ENCODE measurements at places on chromosomes 6 and 20.

DNA sequence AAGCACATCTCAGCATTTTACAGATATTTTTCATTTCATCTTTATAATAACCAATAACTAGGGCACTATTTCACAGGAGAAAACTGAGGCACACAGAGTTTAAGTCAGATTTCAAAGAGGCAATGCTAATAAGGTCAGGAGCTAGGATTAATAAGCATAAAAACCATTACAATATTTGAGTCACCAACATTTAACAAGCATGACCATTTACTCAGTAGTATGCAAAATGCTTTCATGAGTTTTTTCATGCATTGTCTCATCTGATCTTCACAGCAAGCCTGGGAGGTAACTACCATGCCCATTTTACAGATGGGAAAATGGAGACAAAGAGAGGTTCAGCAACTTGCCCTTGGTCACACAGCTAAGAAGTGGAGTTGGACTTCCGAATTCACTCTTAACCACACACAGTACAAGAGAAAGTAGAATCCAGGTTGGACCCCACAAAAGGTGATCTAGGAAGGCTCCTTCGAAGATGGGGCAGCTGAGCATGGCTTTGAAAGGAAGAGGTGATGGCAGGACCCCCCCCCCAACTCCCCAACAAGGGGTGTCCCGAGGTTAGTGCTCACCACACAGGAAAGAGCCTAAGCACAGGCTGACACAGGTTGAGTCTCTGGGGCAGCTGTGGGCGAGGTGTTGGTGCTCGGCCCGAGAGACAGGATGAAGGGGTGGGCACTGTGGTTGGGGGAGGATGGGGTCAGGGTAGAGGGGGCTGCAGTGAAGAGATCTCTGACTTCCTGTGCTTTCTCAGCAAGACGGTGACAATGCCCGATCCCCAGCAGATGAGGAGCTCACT lies 108.8 kb downstream of the PREX1 start:
- no peak for DNase-seq

DNA sequence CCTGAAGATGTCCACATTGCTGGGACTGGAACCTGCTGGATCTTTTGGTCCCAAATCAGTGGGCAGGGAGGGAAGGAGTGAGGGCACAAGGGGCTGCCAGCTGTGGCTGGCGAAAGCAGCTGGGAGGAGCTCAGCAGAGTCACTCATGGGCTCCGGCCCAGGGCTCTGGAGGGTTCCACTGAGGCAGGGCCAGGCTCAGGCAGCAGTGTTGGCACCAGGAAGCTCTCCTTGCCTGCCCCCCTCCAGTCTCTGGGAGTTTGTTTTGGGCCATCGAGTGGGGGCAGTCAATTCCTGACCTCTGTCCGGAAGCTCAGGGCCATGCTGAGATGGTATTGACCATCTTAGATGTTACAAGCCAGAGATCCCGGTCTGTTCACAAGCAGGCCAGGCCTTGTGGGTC lies 39.1 kb upstream of the IRF4 start:
- DNase-seq = no peak

GRCh38 chr6:111210194-111210728 lies 123.0 kb downstream of the SLC16A10 start:
- DNase-seq = peak; percentile 67

DNA sequence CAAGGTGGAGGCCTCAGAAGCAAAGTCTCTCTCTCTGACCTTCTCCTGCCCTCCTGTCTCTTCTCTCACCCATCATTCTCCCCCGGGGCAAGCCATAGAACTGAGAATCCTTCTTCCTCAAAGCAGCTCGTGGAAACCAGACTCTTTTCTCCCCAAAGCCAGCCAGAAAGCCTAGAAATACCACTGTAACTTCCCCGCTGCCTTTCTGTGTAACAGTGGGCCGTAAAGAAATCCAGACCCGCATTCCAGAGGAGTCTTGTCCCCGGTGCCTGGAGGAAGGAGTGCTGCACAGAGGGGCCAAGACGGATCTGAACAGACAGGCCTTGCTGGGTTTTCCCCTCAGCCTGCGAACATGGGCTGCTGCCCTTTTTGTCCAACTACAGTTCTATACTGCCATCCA lies 977 bp upstream of the SLC22A2 start:
- DNase-seq = no peak

DNA sequence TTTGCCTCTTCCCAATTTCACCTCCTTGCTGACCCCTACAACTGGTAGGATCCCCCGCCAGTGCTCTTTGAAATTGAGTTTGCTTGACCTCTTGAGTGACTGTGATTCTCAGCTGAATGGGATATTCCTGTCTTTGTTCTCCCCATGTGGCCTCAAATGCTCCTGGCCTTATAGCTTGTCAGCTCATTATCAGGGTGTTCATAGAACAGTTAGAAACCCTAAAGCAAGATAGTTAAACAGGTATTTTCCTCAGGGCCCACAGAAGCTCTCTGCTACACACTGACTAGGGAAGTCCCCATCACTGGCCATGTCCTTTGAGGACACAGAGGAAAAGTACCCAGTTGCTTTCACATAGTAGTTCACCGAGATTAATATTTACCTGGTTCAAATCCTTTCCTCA lies 211.5 kb upstream of the DTNBP1 start:
- DNase-seq = no peak

DNA sequence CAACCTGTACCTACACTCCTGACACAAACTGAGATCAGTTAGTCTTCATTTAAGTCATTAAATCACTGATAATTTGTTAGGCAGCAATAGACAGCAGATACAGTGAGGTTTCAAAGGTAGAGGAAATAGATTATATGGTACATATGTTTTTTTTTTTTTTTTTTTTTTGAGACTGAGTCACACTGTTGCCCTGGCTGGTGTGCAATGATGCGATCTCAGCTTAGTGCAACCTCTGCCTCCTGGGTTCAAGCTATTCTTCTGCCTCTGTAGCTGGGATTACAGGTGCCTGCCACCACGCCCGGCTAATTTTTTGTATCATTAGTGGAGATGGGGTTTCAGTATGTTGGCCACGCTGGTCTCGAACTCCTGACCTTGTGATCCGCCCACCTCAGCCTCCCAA lies 38.2 kb upstream of the KIF13A start:
- no peak for DNase-seq

- no peak for DNase-seq
Observed at GRCh38 chr20:50680105-50680960, 11.0 kb downstream of the RIPOR3 start.

DNA sequence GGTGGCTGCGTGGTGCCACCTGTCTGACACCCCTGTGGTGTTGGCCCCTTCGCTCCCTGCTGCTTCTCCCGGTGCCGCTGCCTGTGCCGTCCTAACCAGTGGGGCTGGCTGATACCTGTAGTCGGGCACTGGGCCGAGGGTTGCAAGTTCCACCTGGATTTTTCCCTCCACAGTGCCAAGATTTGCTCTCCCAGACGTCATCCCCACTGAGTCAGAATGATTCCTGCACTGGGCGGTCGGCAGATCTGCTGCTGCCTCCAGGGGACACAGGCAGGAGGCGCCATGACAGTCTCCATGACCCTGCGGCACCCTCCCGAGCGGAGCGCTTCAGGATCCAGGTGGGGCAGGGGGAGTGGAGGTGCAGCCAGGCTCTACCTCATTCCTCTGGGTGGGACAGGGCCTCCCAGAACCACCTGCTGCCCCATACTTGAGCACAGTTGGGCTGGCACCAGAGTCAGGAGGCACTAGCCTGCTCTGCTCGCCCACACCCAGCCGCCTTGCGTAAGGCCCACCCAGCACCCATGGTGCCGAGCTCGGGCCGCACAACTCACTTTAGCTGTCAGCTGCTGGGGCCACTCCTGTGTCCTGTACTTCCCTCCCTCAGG lies 60.2 kb downstream of the TCP11 start:
- DNase-seq = no peak

DNA sequence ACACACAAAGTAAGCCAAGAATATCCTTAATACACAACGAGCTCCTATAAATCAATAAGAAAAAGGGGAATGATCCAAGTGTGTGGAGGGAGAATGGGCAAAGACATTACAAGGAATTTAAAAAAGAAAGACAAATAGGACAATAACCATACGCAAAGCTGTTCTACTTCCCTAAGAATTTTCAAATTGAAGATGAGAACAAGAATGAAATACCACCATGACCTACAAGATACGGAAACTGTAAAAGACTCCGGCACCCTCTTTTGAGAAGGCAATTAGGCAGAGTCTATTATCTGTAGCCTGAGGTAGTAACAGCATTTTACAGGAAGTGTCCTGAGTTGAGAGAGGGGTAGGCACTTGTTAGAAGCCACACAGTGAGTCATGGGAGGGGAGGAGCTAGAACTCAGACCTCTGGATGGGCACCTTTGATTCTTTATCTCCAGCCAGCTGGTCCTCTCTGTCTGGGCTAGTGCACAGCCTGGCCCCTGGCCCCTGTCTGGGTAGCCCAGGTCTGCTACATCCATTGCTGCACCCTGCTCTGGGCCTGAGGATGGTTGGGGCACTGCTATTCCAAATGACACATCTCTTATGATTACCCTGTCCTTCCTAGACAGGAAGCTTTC lies 15.3 kb downstream of the RSPO4 start:
- peak; percentile 56 for DNase-seq

DNA sequence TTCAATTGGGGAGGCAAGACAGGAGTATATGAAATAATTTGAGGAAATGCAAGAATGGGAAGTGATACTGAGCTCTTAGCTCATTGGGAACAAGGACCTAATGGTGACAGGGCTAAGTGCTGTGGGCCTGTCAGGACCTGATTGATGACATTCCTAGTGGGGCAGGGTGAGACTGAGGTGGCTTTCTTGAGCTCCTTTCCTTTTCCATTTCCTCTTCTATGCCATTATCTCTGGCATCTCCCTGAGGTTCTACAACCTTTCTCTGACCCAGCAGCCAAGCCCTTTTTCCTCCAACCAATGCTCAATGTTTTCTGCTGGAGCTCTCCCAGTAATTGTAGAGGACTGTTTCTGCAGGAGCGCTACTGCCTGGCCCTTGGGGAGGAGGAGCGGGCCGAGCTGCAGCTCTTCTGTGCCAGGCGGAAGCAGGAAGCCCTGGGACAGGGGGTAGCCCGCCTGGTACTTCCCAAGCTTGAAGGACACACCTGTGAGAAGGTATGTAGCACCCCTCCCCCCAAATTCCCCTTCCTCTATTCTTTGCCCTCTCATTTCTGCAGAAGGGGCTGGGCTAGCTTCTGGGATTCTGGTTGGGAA lies 2.8 kb upstream of the TOMM6 start:
- no peak for DNase-seq

DNA sequence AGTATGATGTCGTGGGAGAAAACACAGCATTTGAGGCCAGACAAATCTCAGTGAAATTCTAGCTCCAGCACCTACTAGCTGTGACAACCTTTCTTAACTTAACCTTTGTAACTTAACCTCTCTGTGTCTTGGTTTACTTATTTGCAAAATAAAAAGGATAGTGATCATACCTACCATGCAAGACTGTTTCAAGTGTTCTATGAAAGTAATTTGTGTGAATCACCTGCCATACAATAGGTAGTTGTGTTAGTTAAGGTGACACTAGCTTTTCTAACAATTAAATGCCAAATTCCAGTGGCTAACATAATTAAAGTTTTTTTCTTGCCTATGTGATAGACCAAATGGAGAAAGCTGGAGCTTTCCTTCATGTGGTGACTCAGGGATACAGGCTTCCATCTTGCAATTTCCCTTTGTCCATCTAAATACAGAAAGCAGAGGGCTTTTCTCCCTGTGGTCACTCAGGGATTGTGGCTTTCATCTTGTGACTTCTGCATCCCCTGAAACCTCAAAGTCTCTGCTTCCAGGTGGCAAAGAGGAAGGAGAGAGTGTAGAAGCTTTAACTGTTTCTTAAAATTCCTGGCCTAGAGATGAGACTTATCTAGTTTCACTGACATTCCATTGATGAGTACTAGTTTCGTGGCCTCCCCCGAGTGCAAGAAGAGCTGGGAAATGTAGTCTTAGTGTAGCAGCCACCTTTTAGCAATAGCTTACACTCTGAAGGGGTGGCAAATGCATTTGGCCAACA lies 311.4 kb downstream of the CLIC5 start:
- DNase-seq = peak; percentile 49

DNA sequence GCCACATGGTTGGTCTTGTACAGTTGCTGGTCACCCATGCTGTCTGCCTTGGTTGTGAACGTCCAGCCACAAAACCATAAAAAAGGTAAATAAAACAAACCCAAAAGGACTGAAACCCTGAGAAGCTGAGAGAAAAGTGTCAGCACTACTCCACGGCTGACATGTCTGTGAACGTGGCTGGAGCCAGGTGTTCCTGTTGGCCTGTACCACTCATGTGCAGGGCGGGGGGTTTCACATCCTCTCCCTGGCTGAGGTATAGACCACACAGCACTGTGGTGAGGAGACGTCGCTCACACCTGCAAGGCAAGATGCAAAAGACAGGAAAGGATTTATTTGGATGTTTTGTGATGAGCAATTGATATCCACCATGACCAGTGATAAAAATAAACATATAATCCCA lies 51.9 kb upstream of the MRPS10 start:
- DNase-seq = no peak

GRCh38 chr20:53338716-53339115 lies 254.9 kb downstream of the ZNF217 start:
- no peak for DNase-seq

GRCh38 chr20:12030470-12030869 lies 112.8 kb downstream of the BTBD3 start:
- DNase-seq = no peak

DNA sequence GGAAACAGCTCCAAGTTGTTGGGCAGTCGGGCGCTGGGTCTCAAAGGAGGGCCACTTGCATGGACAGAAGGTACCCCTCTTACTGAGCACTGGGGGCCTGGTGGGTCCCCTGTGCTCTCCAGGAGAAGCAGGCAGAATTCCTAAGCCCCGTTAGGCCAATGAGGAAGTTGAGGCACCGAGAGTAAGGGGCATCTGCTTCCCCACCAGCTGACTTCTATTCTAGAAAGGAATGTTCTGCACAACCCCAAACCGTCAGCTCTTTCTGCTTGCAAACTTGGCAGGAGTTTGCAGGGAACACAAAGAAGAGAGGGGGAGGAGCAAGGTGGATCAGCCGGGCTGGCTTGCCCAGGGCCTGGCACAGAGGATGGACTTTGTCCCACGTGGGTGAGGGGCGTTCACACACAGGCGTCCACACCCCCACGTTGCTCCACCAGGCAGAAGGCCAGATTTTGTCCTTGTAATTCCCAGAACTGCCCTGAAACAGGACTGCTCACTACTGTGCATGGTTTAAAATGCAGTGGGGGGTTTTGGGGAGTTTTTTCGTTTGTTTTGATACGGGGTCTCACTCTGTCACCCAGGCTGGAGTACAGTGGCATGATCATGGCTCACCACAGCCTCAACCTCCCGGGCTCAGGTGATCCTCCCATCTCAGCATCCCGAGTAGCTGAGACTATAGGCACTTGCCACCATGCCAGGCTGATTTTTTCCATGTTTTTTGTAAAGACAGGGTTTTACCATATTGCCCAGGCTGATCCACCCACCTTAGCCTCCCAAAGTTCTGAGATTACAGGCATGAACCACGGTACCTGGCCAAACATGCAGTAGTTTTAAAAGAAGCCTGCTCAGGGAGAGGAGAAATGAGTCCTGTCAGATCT lies 93.3 kb downstream of the SNX5 start:
- DNase-seq = peak; percentile 67

- no peak for DNase-seq
Observed at GRCh38 chr6:122563364-122564052, 46.7 kb upstream of the PKIB start.

GRCh38 chr6:114435985-114436384 lies 93.2 kb upstream of the HS3ST5 start:
- no peak for DNase-seq

All from EH (cell line).